ENCODE measurements at places on chromosomes 1 and 21. TPM values are rescaled to one million over a fixed set of nuclear protein-coding genes. Genes with fewer than 3 reads are reported as not detected.

DNA sequence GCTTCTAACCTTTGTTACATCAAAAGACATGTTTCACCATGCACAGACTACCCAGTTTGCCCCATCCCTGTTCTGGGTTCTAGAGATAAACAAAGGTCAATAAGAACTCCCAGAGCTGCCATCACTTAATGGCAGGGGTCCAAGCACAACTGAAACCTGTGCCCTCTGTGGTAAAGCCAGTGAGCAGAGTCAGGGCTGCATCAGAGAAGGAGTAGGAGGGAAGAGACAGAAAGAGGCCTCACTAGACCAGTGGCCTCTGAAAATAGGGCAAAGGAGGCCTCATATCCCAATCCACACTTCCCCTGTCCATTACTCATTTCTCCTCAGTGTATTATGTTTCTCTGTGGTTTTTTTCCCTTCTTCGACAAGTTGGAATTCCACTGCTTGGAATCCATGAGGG, 10.2 kb downstream of the ATP1A2 start:
- DNase-seq, result no peak

GRCh38 chr1:230825761-230826160, 42.6 kb downstream of the C1orf198 start:
- DNase-seq, result no peak

The NHLH1 gene
- total RNA-seq, result 0.14 TPM

The EPHB2 gene
- 10.0 TPM for total RNA-seq

DNA sequence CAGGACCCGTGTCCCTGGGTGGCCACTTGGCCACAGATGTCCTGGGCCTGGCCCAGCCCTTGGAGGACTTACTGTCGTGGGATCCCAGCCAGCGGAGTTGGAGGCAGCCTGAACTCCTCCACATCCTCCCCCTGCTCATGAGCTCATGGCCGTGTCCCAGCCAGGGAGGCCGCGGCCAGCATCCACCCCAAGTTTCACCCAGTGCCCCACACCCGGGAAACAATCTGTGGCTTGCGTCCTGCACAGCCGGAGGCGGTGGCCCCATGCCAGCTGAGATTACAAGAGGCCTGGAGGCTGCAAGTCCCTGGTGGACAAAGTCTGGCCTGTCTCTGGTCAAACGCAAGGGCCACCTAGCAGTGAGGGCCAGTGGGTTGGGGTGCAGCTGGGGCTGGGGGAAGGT, 27.5 kb upstream of the TMEM52 start:
- DNase-seq, result no peak

- no peak for DNase-seq
Observed at GRCh38 chr1:10617931-10618885, 143.5 kb downstream of the PEX14 start.

DNA sequence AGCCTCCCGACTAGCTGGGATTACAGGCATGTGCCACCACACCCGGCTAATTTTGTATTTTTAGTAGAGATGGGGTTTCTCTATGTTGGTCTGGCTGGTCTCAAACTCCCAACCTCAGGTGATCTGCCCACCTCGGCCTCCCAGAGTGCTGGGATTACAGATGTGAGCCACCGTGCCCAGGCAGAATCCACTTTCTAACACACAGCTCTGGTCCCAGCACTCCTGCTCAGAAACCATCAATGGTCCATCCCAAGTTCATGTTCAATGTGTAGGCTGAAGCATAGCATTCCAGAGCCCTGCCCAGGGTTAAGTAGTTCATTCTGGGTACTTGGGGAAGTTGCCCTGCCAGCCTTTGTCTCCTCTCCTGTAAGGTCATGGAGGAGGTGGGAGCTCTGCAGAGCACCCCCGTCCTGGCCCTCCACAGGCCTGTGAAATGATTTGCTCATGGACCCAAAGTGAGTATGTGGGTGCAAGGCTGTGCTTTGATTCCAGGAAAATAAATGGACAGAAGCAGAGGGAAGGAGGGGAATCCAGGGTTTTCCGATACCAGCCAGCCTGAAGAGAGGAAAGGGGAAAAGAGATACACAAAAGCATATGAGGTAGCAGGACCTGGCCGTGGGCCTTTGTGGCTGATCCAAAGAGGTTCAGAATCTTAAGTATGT, 55.2 kb downstream of the NENF start:
- no peak for DNase-seq

DNA sequence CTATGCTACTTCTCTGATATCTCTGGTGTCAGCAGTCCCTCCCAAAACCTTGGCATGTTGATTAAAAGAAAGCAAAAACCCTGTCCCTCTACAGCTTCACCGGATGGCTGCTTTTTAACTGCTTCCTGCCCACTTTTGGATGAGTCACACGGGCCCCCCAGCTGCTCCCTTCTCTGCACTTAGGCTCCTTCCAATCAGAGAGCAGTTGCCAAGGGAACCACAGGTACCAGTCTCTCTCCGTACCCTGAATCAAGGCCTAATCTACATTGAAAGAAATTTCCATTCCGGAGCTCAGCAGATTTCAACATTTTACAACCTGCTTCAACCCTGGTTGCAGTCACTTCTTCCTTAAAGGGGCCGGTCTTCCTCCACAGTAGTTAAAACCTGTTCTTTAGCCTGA, 70.6 kb upstream of the GJB5 start:
- no peak for DNase-seq

- no peak for DNase-seq
Observed at GRCh38 chr1:171115280-171115897, 24.7 kb downstream of the FMO3 start.

DNA sequence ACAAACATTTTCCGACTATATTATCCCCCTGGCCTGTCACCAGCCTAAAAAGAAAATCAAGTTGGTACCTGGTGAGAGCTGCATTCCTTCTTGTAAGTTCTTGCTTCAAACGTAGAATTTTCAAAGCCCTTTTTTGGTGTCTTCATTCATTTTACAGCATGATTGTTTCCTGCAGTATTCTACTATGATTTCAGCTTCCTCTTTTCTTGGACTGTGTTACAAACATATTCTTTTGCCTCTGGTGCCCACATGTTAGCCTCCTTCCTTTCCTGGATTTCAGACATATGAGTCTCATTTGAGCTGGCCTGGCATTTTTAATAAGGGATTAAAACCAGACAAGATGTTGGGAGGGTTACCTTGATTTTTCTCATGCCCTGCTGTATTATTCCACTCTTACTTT, 142.5 kb downstream of the PIGK start:
- DNase-seq, result no peak

The USH2A gene
- total RNA-seq, result not detected

DNA sequence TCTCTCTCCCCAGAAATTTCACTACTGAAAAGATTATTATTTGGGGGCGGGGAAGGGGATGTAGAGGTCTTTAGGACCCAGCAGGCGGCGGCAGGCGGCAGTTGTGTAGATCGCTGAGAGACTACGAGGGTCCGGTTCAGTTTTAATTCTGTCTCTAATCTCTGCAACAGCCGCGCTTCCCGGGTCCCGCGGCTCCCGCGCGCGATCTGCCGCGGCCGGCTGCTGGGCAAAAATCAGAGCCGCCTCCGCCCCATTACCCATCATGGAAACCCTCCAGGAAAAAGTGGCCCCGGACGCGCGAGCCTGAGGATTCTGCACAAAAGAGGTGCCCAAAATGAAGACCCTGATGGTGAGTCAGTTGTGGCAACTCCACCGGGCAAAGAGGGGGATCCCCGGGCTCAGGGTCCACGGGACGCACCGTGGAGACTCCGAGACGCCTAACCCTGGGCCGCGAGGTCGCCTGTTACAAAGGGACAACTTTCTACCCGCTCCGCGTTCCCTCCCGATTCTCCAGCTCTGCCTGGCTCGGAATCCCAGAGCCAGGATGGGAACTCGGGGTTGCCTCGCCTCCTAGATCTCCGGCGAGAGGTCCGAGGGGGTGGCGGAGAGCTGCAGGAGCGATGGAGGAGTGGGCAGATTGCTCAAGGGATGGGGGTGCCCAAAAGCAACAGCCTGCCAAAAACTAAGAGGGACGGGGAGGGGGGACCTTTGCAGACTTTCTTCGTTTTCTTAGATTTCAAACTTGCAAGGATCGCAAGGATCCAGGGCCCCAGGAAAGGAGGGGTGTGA, at the start of gene ST6GALNAC5:
Gene ST6GALNAC5 (plus strand): TSS at position 139 of the 789 bp plus-strand sequence.
- DNase-seq, result no peak

DNA sequence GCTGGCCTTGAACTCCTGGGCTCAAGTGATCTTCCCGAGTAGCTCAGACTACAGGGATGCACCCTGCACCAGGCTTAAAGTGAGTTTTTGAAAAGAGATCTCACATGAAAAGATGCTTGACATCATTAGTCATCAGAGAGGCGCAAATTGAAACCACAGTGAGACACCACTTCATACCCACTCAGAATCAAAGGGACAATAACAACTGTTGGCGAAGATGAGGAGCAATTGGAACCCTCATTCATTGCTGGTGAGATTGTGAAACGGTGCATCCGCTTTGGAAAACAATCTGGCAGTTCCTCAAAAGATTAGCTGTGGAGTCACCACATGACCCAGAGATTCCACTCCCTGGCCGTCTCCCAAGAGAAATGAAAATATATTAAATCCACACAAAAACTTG, 122.3 kb downstream of the PGBD5 start:
- DNase-seq, result no peak

GRCh38 chr1:11670747-11671146, 6.7 kb downstream of the FBXO6 start:
- DNase-seq, result no peak

DNA sequence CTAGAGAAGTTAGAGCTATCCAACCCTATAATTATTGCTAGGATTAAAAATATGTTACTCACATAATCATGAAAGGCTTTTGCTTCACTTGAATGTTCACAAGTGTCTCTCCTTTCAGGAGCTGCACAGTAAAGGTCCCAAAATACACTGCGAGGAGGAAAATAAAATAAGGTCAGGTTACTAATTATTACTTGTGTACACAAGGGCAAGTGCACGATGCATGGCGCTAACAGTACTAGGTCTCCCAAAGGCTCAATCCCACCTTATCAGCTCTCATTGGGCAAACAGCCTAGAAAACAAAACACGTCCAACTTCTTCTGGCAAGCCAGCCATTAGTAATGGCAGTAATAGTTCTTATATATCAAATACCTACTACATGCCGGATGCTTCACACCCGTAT, 4.4 kb downstream of the SSBP3 start:
- DNase-seq, result no peak

DNA sequence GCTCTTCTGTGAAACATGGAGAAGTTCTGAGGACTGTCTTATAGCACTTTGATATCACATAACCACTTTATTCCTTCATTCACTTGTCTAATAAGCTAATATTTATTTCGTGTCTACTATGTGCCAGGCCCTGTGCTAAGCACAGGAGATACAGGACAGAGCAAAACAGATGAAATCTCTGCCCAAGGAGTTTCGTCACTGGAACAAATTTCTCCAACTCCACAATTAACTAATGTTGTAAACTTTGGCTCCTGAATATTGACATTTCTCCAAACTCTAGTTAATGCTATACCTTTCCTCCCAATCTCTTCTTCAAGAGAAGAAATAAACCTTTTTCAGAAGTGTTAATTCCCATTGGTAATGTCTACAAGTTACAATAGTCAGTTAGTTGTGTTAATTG, 24.8 kb upstream of the OR10J5 start:
- no peak for DNase-seq

DNA sequence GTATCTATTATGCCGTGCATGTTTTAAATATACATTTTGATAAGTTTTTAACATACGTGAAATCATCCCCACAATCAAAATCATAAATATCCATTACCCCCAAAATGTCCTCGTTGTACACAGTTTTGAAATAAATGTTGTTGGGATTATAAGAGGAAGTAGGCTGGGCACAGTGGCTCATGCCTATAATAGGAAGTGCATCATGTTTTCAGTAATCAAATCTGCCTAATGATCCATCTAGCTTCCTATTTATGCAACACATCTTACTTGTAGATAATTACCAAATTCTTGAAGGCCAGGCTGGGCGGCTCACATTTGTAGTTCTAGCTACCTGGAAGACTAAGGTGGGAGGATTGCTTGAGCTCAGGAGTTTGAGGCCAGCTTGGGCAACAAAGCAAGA, 15.0 kb upstream of the IFNGR2 start:
- no peak for DNase-seq

- DNase-seq, result peak; percentile 72
Observed at GRCh38 chr1:206513312-206514111, 6.2 kb downstream of the RASSF5 start.

- no peak for DNase-seq
Observed at GRCh38 chr21:42362700-42363099, 3.6 kb downstream of the TFF1 start.

DNA sequence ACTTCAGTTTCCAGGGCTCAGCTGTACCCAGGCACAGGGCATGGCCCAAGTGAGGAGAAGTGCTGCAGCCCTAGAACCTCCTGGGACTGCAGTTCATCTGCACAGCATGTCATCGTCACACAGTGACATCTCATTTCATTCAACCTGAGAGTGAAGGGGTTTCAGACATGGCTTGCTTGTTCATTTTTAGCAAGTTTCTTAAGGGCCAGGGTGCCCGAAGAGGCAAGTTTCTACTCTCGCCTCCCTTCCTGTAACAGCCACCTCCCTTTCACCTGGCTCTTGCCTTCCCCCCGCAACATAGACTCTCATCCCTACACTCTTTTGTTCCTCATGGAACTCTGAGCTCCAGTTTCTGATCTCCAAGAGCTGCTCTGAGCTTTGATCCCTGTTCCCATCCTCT, 108.1 kb downstream of the C1orf21 start:
- DNase-seq, result no peak

The GPA33 gene
- total RNA-seq, result not detected

The PROX1 gene
- total RNA-seq, result 4.3 TPM

Data from thoracic aorta (tissue), 2 donors.